ENCODE measurements at places on chromosomes 3 and 15.
A peak's percentile ranks its signal among the peaks of the same experiment; 100 is the strongest.

DNA sequence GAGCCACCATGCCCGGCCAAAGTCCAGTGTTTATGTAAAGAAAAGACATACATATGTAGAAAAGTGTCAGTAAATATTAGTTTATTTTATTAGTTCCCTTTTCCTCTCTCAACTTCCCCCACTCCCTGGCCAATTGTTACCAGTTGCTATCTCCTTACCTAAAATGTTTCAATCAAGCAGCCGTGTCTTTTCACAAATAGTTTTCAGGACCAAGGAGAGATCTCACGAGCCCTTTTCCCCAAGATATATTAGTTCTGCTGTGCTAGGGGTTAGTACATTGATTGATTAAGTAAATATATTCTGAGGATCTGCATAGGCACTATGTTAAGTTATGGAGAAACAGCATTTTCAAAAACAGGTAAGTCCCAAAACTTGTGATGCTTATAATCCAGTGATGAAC lies 87.4 kb downstream of the ZIC4 start:
- DNase-seq, result no peak

DNA sequence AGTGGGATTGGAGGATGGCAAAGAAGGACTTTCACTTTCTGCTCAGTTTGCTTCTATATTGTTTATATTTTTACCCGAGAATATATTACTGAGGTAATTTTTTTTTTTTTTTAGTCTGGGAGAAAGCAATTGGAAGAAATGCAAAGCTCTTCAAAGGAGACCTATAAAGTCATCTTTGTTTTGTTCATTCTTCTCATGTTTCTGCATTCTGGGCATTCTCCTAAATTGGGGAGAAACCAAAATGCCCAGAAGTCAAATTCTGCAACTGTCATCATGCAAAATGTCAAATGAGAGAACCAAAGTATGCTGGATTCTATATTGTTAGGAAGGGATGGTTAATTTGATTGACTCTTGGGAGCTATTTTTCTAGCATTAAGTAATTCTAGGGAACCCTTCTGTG lies 168.3 kb upstream of the TSC22D2 start:
- DNase-seq, result no peak

GRCh38 chr3:50214824-50215223 lies 9.8 kb downstream of the SLC38A3 start:
- no peak for DNase-seq

- DNase-seq, result no peak
These were observed 241.3 kb downstream of the ITPR1 start for GRCh38 chr3:4734454-4734853.

- no peak for DNase-seq
These were observed 102.8 kb downstream of the KCNH8 start for GRCh38 chr3:19250959-19251610.

DNA sequence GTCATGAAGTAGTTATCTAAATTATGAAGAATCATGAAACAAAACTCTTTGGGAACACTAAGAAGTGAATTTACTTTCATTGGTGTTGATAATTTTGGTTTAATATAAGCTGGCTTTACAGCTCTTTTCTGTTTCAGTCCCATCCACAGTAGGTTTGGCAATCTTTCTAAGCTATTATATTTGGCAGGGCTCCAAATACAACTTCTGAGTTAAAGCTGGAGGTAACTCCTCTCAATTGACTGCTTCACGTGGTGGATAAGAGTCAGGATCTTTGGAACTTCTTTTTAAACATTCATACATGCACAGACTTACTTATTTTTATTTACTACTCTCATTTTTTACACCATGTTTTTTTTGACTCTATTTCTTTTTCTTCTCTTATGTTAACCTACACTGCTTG lies 106.5 kb upstream of the EPHA3 start:
- DNase-seq, result no peak

- DNase-seq, result peak; percentile 47
These were observed 455.3 kb upstream of the NR2F2 start for GRCh38 chr15:95875121-95875643.

GRCh38 chr3:5197470-5198312 lies 10.2 kb downstream of the EDEM1 start:
- DNase-seq, result peak; percentile 76

DNA sequence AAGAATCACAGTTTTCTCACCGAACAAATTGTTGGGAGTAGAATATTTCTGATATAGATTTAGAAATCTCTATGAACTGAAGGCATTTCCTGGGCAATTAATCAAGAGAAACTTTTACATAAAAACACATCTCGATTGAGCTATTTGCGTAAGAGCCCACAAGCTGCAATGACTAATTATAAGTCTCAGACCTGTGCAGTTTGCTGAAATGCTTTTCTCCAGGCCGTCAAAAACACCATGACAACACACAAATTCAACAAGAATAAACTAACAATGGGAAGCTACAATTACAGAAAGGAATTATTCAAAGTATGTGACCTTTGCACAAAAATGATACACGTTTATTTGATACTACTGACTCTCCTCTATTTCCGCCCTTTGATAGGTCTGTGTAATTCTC lies 481.2 kb upstream of the WNT5A start:
- no peak for DNase-seq

GRCh38 chr15:81015621-81016488 lies 15.1 kb downstream of the TLNRD1 start:
- no peak for DNase-seq

DNA sequence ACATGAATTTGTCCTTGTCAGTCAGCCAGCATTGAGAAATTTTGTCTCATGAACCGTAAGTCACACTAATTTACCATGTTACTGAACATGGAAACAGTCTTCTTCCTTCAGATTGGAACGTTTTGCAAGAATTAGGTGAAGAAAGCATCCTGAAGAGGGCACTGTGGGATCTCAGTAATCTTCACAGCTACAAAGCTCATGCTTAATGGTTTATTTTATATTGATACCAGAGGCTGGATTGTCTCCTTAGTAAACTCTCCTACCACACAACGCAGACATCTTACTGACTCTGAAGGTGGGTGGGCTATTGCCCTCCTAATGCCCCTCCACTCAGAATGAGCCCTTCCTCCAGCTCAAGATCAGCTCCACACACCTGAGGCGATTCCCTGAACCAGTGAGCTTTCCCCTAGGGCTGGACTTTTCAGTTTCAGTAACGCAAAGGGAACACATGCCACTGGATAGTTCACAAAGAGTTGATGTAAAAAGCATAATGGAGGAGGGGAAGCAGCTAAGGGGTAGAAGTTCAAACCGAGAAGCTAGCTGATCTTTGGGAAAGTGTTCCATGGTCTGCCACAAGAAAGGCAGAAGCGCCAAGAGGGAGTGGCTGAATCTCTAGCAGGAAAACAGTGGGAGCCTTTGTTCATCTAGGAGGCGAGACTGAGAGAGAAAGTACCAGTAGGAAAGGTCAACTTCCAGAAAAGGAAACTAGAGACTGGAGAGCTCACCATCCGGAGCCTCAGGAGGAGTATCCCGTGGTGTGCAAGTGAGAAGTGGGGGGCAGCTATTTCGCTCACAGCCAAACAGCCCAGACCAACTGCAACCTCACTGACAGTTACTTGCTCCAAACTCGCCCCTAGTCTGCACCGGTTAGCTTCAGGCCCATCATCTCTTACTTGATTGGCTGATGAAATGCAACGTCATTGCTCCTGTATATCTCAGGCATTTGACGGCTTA lies at the start of gene SLC9C1:
Gene SLC9C1 (minus strand): TSS at position 849 of the 954 bp plus-strand sequence. CDS start 7,425 bp downstream, outside the sequence.
- DNase-seq, result peak; percentile 69

- DNase-seq, result peak; percentile 9
These were observed 11.0 kb upstream of the MUSTN1 start for GRCh38 chr3:52845691-52846431.

DNA sequence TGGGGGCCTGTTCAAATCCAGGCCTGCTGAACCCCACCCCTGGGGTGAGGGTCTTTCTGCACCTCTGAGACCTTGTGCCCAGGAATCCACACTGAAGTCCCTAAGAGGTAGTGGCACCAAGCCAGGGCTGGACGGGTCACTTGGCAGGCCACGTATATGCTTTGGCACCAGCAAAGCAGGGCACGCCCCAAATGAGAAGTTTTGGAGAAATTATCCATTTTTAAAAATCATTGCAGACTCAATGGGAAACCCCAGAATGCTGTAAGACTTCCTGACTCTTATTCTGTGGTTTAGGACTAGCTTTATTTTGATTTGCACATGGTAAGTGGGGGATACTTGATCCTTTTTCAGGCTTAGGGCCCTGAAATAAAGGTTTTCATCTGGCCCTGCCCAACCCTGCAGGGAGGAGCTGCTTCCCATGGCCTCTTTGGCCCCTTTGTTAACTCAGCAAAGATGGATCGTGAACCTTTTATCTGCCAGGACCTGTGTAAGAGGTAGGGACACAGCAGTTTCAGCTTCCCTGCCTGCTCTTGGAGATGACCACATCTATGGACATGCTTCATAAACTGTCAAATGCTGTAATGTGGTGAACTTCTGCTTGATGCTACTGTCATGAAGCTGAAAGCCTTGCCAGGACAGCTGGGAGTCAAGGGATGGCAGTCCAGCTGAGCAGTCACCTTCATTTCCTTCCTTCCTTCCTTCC lies 88.0 kb downstream of the HMG20A start:
- DNase-seq, result no peak

GRCh38 chr15:66226736-66227135 lies 26.8 kb downstream of the MEGF11 start:
- DNase-seq, result no peak

- no peak for DNase-seq
These were observed 21.9 kb downstream of the ATOSA start for GRCh38 chr15:52657338-52657737.

DNA sequence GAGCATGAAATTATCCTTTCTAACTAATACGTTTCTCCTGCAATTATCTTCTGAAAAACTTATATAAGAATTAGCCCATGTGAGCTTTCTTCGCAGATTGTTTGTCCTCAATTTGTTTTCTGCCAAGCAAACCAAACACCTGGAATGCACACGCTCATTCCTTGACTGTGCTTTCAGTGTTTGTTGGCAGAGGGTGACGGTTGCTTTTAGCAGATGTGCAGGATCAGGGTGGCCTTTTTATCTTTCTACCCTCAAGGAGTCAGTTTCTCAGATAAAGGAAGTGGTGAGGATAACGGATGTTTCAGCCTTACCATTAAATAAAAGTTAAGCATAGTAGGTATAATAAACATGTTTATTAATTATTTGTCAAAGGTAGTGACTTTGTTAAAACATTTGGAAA lies 15.2 kb downstream of the ARPP21 start:
- no peak for DNase-seq

DNA sequence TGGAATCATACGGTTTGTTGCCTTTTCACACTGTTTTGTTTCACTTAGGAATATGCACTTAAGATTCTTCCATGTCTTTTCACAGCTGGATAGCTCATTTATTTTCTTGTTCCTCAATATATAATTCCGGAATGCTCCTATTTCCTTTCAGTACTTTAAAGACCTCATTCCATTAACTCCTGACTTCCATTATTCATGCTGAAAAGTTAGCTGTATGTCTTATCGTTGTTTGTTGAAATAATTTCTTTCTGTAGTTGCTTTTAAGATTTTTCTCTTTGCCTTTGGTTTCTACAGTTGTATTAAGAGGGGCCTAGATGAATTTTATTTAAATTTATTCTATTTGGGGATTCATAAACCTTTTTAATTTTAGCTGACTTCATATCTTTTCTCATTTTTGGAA lies 122.2 kb downstream of the ANXA2 start:
- no peak for DNase-seq

GRCh38 chr3:46380471-46381221 lies 9.9 kb downstream of the CCR5 start:
- no peak for DNase-seq

DNA sequence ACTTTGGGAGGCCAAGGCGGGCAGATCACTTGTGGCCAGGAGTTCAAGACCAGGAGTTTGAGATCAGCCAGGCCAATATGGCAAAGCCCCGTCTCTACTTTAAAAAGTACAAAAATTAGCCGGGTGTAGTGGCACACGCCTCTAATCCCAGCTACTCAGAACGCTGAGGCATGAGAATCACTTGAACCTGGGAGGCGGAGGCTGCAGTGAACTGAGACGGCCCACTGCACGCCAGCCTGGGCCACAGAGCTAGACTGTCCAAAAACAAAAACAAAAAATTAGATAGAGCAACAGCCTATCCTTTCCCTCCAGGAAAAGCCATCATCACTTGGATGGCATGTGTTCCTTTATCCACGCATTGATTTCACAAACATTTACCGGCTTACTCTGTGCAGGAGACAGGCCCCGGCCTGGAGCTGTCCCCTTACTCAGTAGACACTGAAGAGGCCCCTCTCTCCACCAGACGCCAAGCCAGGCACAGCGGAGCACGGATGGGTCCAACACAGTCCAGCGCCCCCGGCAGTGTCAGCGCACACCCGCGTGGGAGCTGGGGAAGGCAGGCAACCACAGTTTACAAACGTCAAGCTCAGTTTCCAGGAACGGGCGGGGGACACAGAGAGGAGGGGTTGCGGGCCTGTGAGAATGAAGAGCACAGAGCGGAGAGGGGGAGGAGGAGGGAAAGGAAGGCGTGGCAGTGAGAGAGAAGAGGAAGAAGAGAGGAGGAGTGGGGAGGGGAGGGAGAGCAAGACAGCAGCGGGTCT lies 3.1 kb downstream of the GP5 start:
- DNase-seq, result peak; percentile 62

- no peak for DNase-seq
These were observed 415.0 kb downstream of the PDCD6IP start for GRCh38 chr3:34213478-34213877.

DNA sequence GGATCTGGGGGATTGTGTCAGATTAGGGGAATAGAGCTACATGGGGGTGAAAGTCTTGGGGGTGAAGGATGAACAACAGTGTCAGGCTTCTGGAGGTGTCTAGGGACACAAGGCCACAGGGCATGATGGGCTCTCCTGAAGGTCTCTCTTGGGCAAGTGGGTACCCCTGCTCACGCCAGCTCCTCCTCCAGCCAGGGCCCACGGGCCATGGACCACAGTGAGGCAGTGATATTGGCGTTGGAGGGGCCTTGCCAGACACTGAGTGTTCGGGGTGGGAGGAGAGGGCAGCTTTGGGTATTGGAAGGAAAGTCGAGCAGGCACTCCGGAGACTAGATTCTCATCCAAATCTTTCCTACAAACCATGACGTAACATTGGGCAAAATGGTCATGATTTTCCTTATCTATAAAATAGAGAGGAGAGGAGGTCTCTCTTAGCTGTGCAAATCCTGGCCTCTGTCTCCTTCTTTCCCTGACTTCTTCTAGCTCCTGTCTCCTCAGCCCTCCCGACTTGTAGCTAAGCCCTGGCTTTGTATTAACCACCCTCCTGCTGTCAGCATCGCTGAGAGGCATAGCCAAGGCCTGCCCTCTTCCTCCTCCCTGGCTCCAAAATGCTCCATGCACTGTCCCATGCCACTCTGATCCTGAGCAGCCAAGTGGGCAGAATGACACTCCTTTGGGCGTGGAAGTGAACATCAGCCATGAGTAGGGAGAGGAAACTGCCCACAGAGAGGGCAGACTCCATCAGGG lies 24.0 kb upstream of the SRP14 start:
- DNase-seq, result no peak

GRCh38 chr3:46715507-46716175 lies 2.0 kb downstream of the PRSS50 start:
- DNase-seq, result no peak

DNA sequence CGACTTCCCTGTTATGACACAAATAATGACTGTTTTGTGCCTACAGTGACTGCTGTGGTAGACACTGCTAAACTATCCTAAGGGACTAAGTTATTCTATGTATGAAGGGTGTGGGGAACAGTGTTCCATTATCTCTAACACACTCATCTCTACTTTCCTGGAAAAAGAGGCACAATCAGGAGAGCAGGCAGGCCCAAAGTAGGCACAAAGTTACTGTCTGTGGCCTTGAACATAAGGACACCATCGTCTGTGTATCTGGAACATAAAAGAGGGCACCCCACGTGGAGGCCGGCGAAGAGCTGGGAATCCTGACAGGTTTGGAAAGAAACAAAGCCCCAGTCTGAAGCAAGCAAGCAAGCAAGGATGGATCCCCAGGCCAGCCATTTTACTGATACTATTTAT lies 1.5 kb downstream of the ABCC5 start:
- DNase-seq, result no peak

Measured in CD4-positive, alpha-beta T cell treated with Interleukin-17A for 1 hour (primary cell).